NCI-H1417 treated with DMSO at 0.1 percent for 48 hours (cell line): ENCODE measurements at places on chromosomes 11 and 22.

- no peak for DNase-seq
Observed at GRCh38 chr11:133661846-133662245, 129.5 kb upstream of the OPCML start.

- no peak for DNase-seq
Observed at GRCh38 chr22:20386972-20387371, 7.0 kb upstream of the ZNF74 start.

- no peak for DNase-seq
Observed at GRCh38 chr11:78248191-78248590, 59.5 kb downstream of the USP35 start.

- DNase-seq = no peak
Observed at GRCh38 chr22:28771195-28771791, 1.2 kb upstream of the CCDC117 start.

- DNase-seq = no peak
Observed at GRCh38 chr11:7964261-7964660, 986 bp downstream of the NLRP10 start.

- no peak for DNase-seq
Observed at GRCh38 chr11:62088331-62088933, 35.4 kb upstream of the INCENP start.

- no peak for DNase-seq
Observed at GRCh38 chr11:2910401-2910955, 18.7 kb downstream of the PHLDA2 start.

DNA sequence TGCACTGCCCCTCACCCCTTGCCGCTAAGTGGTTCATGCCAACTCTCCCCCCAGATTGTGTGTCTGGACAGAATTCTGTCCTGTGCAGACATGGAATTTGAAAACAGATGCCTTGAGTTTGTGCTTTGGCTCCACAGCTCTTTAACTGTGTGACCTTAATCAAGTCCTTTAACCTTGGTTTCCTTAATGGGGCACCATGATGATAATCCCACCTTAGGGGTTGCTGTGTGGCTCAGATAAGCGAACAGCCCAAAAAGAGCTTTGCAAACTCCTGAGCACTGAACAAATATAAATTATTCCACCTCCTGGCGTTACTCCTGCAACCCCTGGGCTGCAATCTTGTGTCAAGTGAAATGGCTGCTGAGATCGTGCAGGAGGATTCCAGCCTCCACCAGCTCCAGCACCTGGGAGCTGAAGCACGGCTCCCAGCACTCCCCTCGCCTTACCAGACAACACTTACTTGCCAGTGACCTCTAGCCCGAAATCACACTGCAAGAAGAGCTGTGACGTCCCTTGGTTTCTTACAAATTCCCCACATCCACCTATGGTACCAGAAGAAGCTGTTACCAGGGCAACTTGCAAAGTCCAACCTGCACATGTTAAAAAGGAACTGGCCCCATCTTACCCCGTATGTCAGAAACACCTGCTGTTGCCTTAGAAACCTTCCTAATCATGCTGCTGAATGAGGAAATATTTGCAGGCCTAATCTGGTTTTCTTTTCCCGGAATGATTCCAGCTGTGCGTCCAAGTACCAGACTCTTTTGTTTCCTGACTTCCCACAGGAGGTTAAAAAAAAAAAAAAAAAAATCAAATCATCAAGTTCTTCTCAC is 13.2 kb downstream of the VPS37C start:
- peak; percentile 62 for DNase-seq

- no peak for DNase-seq
Observed at GRCh38 chr11:9956483-9956882, 292.6 kb downstream of the SWAP70 start.

DNA sequence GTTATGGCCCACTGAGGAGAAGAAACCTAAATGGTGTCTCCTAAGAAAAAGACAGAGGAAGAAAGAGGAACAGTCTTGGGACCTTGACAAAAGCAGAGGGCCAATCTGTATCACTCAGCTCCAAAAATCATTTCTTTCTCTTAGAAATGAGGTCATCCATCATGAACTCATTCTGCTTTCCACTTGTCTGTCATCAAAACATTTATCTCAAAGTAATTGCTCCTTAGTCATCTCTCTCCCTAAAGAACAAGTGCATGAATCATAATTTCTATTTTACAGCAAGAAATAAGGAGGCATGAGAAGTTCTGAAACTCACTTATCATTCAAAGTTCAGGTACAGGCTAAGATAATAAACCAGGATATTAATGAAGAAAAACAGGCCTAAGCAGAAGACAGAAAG is 375.6 kb downstream of the KCNA4 start:
- DNase-seq = no peak

- peak; percentile 16 for DNase-seq
Observed at GRCh38 chr11:126194121-126194543, 17.3 kb downstream of the RPUSD4 start.

DNA sequence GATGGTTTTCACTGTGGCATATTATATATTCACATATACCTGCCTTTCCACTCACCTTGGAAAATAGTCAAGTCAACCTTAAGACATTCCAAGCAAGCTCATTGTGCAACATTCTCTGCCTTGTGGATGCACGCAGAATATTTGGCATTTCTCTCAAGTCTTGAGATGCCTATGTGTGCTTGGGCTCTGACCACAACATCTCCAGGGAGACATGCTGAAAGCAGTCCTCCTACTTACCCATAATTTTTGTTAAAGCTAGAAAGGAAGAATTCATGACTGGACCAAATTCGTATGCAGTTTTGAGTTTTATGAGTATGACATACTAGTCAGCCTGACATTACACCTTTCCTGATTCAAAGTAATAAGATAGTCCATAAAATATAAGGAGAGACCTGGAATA is 684.0 kb downstream of the OPCML start:
- no peak for DNase-seq

- no peak for DNase-seq
Observed at GRCh38 chr11:72763823-72764222, 11.6 kb upstream of the ARAP1 start.

- no peak for DNase-seq
Observed at GRCh38 chr11:94519478-94520084, 7.3 kb downstream of the C11orf97 start.

- DNase-seq = no peak
Observed at GRCh38 chr11:86431258-86431657, 56.6 kb downstream of the CCDC81 start.
